ENCODE measurements at places on chromosomes 5 and 9. TPM values are rescaled to one million over a fixed set of nuclear protein-coding genes. Genes with fewer than 3 reads are reported as not detected.

CCL19 gene
- total RNA-seq: not detected

GABBR2 gene
- not detected for total RNA-seq

C5orf58 gene
- not detected for total RNA-seq

OTP gene
- not detected for total RNA-seq

TRIM23 gene
- 9.0 TPM for total RNA-seq

RANBP3L gene
- not detected for total RNA-seq

EXOC3 gene
- total RNA-seq: 74.1 TPM

Data from activated naive CD4-positive, alpha-beta T cell treated with anti-CD3 and anti-CD28 coated beads, Interleukin-2, amount 10 ng/mL, durations not matched to agents 5 hours and 36 hours (primary cell).